ENCODE measurements at places on chromosomes 4 and X.

GRCh38 chr4:25857403-25857802, 5.4 kb downstream of the SEL1L3 start:
- DNase-seq = no peak

GRCh38 chr4:48329976-48330375, 11.4 kb upstream of the SLAIN2 start:
- DNase-seq = no peak

- DNase-seq = no peak
Measured at GRCh38 chr4:56748271-56748670, 67.2 kb upstream of the HOPX start.

DNA sequence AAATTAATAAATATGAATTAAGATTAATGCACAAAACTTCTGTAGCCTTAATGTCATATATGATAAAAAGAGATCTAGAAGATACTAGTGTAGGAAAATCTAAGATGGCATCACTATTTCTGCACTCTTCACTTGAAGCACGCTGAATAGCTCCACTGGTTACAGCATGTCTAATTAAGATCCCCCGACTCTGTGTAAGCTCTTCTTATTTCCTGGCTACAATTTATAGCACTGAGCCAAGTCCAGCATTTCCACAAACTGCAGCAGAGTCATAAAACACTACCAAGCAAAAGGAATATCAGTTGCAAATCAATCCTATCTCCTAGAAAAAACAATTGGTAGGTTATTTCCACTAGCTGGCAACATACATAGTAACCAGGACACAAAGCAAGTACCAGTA, 1.3 kb upstream of the CCNA2 start:
- DNase-seq = no peak

DNA sequence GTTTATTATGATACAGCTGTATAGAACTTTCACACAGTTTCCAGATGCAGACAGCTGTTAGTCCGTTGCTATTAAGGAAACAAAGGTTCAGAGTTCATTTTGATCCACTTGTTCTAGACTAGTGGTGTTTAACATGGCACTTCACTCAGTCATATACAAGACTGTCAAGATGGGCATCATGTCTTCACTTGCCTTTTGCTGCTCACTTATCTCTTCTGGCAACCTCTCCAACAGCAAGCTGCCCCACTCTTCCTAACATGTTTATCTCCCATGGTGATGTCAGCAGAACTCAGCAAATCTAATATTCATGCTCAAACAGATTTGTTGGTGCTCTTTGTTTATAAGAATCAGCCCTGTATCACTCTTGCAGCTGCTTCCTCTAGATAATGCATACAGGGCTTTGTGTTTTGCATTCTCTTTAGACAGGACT, 236.2 kb upstream of the HAND2 start:
- DNase-seq = no peak

DNA sequence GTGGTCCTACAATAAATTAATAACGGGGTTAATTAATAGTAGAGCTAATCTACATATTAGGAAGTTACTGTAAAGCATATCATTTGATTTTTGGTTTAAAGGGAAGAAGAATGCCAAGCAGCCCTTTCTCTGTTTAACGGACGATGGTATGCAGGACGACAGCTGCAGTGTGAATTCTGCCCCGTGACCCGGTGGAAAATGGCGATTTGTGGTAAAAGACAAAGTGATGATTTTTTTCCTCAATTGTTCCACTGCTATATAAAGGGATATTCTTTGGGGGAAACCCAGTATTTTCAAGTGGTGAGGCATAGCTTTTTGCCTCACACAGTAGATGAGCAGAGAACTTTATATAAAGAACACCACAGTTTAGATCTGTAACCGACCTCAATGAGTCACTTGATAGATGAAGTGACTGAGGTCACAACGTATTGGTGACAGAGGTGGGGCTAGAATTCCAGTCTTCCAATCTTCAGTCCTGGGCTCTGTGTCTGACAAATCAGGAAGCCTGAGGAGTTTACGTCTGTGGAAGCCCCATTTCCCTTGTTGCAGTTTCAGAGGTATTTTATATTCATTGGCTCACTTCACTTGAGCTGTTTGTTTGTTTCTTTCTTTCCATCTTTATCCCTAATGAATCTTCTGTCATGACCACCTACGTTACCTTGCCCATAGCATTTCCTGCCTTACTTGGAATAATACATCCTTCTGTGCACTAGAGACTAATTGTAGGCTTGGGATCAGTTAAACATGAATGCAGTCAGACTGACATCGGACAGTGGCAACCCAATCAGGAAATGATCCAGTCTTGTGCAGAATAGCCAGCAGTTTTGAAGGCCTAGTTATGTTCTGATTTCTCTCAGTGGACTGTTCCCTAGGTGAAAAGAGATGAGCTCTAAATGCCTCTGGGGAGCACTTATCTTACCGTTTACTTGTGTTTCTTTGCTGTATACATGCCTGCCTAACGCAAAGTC, 30.1 kb downstream of the ZRSR2 start:
- DNase-seq = no peak

DNA sequence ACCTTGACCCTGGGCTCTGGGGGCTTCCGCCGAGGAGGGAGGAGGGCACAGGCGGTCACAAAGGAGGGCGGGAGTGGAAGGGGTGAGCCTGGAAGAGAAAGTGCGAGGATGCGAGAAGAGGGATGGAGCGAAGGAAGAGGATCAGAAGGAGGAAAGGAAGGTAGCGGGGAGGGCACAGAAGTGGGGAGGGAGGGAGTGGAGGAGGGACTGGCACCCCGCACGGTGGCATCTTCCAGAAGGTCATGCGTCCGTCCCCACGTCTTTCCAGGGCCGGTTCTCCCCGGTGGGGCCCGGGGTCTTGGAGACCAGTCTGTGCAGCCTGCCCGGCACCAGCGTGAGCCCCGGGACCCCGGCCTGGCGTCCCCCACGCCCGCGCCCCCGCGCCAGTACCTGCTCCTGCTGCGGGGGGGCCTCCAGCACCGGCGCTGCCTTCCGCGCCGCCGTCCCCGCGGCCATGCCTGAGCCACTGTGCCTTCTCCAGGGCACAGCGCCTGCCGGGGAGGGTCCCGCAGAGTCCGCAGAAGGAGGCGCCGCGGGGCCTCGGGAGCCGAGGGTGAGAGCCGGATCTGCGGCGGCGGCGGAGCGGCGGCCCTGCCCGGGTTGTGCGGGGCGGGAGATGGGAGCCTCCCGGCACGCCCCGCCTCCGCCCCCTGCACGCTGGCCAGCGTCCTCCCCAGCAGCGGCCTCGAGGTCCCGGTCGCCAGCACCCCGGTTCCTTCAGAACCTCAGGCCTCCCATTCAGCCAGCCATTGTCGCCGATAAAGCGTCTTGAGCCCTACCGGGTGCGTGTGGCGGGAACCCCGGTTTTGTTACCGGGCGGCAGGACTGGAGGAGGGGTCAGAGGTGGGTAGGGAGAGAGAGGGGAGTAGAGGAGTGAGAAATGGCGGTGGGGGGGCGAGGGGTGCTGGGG, at the start of gene RNF175:
TSS of gene RNF175 (minus strand) at position 618 of the 910 bp plus-strand sequence. CDS start at position 456, 162 bp downstream.
- no peak for DNase-seq

DNA sequence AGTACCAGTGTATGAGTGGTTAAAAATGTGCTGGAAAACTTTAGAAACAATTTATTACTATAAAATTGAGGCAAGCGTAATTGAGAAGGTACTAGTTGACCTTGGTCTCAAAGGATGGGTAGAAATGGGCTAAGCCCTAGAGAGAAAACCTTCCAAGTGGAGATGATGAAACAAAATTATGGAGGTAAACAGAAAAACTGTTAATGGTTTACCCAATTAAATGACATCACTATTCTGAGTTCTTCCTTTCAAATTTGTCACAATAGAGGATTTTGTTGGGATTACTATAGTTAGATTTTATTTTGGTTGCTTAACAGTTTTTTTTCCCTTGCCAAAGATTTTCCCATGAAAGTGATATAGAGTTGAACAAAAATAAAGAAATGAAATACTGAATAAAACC, 1302.5 kb upstream of the TENM3 start:
- no peak for DNase-seq

- no peak for DNase-seq
Measured at GRCh38 chrX:291411-291901, 10.3 kb downstream of the PLCXD1 start.

DNA sequence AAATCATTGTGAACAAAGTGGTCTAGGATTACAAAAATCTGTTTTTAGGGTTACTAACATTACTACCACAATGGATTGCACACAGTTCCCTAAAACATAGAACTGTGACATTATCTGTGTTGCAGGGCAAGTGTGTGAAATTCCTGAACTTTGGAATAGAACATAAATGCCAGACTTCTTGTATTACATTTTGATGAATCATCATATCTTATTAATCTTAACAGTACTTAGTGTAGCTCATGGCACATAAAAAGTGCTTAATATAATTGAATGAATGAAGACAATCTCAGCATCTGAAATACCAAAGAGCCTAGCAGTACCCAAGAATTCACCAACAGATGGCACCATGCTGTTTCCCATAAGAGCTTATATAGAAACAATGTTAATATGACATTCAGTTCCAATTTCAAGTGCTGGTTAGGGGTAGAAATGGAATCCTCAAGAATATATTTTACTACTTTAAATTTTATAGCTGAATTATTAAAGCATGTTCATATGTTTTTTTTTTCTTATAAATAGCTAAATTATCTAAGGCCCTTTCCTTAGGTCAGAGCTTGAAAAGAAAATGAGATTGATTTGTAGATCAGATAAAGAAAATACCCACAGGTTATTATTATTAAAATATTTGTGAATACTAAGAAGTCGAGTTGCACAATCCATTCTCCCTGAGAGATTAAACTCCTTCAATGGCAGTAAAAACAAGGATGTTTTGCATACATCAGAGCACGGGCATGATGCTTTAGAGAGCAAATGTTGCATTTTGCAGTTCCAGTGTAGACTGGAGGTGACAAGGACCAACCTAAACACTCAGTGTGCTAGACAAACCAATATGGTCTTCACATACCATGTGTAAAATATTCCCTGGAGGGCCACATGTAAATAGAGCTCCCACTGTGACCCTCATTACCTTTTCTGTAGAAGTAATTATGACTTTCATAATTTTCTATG, 25.7 kb upstream of the SHISA3 start:
- no peak for DNase-seq
